ENCODE measurements at places on chromosomes 3 and 15.

- no peak for DNase-seq
Observed at GRCh38 chr15:62927836-62928235, 114.7 kb upstream of the TPM1 start.

DNA sequence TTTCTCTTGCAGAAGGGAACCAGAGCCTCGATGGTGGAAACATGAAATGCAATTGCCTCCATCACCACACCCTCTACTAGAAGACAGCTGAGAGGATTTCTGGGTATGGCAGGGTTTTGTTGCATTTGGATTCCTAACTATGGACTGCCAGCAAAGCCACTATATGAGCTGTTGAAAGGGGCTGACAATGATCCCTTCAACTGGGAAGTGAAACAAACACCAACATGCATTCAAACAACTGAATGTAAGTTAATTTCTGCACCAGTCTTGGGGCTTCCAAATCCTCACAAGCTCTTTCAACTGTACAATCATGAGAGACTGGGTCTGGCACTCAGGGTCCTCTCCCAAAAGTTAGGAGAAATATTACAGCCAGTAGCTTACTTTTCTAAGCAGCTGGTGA, 116.7 kb upstream of the PLCL2 start:
- DNase-seq = no peak

- DNase-seq = no peak
Observed at GRCh38 chr3:8446845-8447244, 54.8 kb upstream of the LMCD1 start.

DNA sequence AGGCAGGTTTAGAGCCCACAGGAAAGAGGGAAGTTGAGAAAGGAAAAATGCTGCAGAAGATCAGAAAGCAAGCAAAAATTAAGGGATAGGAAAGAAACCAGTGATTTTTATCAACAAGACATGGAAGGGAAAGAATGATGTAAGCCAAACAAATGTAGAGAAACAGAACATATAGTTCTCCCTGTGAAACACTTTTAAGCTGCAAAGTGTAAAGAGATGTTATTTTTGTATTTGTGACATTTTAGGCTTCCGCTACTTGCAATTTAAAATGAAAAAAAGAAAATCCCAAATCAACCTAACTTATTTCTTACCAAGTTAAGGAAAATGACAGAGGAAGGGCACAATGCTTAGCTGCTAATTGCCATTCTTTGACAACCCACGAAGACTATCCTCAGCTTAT, 111.6 kb downstream of the PDCD6IP start:
- DNase-seq = no peak

DNA sequence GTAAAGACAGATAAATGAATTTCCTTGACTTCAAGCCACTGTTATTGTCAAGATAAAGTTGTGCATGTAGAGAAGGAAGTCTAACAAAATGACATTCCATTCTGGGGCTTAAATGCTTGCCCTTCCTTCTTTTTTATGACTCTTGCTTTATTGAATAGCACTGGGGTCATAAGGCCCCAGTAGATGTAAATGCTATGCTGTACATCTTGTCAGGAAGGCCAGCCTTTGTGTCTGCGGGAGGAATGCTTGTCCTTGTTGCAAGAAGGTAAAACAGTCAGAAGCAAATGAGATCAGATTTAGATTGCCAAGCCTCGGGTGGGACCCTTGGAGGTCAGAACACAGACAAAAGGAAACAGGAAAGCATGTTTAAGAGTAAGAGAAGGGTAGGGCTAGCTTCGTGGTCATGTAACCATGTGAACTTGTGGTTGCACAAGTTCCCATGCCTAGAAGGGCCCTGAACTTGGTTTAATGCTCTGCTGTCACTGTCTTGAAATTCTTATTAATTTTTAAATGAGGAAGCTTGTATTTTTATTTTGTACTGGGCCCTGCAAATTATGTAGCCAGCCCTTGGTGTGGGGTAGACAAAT, 81.5 kb downstream of the PPM1L start:
- DNase-seq = no peak

GRCh38 chr3:13110678-13111116, 37.5 kb upstream of the IQSEC1 start:
- DNase-seq = no peak

GRCh38 chr15:58932710-58933280, 684 bp downstream of the SLTM start:
- peak; percentile 14 for DNase-seq

GRCh38 chr3:186022931-186023330, 85.1 kb upstream of the TRA2B start:
- no peak for DNase-seq

DNA sequence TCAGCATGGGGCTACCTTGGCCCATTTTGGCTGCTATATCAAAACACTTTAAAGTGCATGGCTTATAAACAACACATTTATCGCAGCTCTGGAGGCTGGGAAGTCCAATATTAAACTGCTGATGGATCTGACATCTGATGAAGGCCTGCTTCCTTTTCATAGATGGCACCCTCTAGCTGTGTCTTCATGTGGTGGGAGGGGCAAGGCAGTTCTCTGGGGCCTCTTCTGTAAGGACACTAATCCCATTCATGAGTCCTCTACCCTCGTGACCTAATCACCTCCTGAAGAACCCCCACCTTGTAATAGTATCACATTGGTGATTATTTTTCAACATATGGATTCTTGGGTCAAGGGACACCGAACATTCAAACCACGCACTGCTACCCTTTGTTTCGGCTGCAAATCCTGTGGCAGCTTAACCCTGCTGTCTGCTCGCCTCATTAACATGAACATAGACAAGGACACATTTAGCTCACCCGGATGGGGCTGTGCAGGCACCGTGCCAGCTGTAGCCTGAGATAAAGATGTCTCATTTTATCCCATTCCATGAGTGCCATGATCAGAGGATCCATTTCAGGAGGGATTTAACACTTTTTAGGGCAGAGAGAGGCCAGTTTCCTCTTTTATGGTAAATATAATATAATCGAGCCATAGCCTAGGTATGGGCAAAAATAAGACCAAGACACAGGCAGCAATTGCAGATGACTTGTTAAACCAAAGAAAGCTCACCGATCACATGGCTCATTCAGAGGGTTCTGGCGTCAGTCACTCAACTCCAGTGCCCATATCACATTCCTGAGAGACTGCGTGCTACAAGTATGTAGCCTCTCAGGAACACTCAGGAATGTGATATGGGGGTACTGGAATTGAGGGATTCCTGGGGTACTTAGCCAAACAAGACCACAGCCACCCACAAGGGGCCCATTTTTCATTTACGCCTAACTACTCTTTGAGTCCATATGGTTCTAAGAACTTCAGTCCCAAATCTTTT, 251.1 kb upstream of the ST8SIA2 start:
- DNase-seq = no peak

DNA sequence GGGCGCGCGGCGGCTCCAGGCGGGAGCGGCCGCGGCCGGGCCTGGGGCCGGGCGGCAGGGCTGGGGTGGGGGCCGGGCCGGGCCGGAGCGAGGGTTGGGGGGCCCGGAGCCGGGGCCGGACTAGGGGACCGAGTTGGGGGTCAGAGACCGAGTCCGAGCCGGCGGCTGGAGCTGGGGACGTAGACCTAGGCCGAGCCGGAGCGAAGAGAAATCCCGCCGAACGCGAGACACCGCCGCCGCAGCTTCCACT, 37.3 kb downstream of the HMCES start:
- DNase-seq = no peak

DNA sequence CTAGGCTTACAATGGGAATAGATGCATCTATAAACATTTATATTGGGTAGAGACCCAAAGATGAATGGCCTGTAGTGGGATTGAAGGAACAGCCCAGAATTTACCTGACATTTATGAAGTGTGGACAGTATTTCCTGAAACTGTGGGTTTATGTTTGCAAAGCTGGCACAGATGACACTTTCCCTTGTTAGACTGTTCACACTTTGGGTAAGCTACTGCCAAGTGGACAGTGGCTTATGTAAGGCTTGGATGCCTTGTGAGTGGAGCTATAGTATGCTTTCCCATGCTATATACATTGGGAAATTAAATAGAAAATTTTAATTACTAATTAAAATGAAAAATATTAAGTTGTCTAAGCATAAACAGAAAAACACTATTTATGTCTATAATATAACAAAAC, 48.5 kb downstream of the STARD9 start:
- DNase-seq = no peak

- DNase-seq = no peak
Observed at GRCh38 chr15:89361451-89362202, 27.0 kb upstream of the POLG start.

DNA sequence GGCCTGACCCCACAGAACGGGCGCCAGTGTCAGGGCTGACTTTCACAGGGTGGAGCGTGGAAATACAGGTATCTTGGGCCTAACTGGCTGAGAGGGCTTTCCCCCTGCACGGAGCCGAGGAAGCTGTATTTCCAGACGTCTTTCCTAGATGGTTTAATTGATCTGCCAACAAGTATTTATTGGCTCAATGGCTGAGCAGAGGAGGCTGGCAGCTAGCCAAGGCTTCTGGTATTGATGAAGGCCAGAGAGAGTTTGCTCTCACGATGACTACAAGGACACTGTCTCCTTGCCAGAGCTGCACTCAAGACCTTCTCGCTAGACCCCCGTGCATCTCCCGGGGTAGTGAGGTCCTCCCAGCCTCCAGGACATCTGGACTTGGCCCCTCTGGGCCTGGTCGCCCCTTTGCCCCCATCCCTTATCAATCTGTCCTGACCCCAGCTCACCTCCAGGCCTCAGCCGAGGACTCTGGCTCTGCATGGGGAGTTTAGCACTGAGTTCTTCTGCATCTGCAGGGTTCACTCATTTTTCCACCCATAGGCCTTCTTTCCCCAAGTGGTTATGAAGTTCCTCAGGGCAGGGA, 20.6 kb downstream of the SPSB4 start:
- no peak for DNase-seq

- DNase-seq = no peak
Observed at GRCh38 chr3:1824359-1824758, 274.3 kb upstream of the CNTN4 start.

DNA sequence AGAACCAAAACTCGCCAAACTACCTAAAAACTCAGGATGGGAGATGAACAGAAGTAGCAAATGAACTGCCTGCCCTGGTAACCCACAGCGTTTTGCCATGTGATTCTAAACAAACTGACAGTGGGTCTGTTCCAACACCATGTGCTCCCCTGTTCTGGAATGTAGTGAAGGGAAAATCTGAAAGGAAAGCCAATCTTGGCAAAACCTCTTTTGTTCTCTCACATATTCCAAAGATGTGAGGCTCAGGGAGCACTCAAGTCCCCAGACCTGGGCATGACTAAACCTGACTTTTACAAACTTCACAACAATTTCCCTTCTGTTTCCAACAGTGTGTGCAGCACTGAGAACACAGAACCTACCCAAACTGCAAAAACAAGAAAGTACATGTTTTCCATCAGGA, 116.1 kb downstream of the IMPG2 start:
- DNase-seq = no peak

DNA sequence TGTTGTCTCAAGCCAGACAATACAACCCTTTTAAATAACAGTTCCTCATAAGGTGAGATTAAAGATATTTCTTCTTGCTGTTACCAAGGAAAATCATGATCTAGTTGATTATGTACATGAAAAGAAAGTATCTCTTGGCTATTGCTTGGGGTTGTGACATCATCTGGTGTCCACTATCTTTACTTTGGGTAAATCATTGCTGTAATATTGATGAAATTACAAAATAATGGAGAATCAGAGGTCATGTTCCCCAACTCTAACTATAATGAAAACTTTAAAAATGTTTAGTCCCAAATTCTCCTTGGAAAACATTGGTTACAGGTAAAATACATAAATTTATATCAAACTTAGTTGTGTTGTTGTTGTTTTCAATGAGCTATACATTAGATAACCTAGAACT, 142.2 kb downstream of the ARPP21 start:
- no peak for DNase-seq

GRCh38 chr3:43796041-43796596, 105.4 kb downstream of the ABHD5 start:
- DNase-seq = no peak

GRCh38 chr3:17500618-17501017, 241.8 kb downstream of the TBC1D5 start:
- no peak for DNase-seq

- DNase-seq = no peak
Observed at GRCh38 chr3:44862226-44862637, 520 bp downstream of the TMEM42 start.

GRCh38 chr15:95501865-95502264, 828.6 kb upstream of the NR2F2 start:
- no peak for DNase-seq

DNA sequence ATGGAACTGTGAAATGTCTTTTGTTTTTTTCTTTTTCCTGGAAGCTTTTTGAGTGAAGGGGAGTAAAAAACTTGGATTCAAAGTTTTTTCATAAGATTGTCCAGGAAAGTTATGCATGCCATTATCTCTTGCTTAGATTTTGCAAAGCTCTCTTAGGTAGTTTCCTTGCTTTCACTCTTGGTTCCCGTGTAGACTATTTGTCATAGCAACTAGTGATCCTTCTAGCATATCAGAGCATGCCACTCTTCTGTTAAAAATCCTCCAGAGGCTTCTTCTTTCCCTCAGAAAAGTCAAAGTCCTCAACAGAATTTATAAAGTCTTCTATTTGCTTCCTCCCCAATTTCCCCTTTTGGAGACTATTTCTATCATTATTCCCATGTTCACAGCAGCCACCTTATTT, 21.1 kb downstream of the GTF2E1 start:
- no peak for DNase-seq

- DNase-seq = no peak
Observed at GRCh38 chr3:74562558-74563269, 51.7 kb downstream of the CNTN3 start.

DNA sequence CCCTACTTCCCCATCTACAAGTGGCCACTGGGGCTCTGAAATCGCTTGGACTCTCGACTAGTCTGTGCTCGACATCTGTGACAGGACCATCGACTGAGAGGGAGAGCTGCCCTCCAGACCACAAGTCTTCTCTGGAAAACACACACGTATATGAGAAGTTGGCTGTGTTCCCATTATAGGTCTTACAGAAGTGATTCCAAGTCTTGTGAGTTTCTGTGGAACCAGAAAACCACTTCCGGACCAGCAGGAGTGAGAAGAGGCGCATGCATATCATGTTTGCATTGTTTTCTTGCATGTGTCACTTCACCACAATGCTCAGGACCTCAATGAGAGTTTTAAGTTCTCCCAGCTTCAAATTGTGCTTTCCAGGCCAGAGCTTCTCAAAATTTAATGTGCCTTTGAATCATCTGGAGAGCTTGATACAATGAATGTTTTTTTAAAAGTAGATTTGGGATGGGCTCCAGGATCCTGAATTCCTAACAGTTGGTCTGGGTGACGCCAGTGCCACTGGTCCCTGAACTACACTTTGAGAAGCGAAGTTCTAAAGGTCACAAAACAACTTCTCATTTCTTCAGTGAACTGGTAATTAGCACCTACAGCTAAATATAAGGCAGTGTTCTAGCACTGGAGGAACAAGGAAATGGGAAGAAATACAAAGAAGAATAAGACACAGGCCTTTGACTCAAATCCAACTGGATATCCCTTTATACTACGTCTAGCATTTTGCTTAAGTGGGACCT, 15.7 kb downstream of the LIPC start:
- no peak for DNase-seq

- no peak for DNase-seq
Observed at GRCh38 chr15:70424937-70425411, 327.3 kb upstream of the TLE3 start.
